Adrenal gland (tissue), 19 donors: ENCODE measurements at places on chromosomes 2 and 18. TPM values are rescaled to one million over a fixed set of nuclear protein-coding genes. Genes with fewer than 3 reads are reported as not detected.
A peak's percentile ranks its signal among the peaks of the same experiment; 100 is the strongest.

Gene CD207
- total RNA-seq: not detected

Gene CHRND
- 0.39 TPM for total RNA-seq

Gene SCN2A
- 0.55 TPM for total RNA-seq

Gene AMER3
- total RNA-seq: 0.41 TPM

DNA sequence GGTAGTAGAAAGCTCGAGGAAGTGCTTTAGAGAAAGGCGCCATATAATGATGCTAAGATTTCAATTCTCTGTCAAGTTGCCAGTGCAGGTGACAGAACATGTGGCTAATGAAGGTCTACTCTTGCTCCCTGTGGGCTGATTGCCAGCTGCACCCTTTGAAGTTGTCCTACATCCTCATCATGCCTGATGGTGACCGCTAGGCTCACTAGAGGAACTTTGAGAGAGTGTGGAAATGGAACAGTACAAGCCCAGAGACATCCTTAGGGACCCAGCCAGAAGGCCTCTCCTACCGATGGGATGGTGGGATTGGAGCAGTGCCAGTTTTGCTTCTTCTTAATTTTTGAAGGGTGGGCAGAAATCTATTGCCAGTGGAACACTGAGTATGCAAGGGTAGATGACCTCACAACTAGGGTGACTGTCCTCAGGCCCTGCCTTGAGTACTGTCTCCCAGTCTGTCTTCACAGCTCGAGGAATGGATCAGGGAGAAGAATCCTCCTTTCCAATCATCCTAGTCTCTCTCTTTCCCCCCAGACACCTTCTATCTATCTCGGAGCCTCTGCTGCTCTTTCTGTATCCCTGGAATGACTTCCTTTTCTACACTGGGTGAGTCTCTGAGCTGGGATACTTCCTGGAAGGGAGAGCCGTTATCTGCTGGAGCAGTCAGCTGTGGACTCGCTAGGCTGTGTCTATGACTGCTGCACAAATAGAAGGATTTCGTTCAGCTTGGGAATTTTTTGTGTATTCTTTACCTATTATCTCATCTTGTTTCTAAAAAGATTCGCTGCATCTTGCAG, 33.5 kb downstream of the LGALSL start:
- H3K36me3 ChIP-seq: no peaks in the 10 kb centered on the region
- no peak overlapping the region for H3K4me3 ChIP-seq
- peaks cover 10% of the 10 kb centered on the region for H3K4me1 ChIP-seq
- peak; percentile 20 for DNase-seq
- H3K27ac ChIP-seq: no peak overlapping the region

DNA sequence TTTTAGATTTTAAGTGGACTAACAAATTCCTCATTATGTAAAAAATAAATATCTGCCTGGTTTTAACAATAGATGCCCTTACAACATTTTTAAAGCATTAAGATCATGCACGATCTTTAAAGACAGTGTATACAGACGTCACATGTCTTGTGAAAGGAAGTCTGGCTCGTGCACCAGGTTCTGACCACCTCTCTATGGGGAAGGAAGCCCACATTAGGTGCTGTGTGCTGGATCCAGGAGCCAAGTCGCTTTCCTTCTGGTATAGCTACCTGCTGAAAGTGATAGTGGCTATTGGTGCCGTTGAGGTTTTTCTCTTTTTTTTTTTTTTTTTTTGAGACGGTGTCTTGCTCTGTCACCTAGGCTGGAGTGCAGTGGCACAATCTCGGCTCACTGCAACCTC, 116.5 kb downstream of the NCK2 start:
- no peak for DNase-seq
- no peaks in the 10 kb centered on the region for H3K36me3 ChIP-seq
- no peak overlapping the region for H3K4me3 ChIP-seq
- H3K27me3 ChIP-seq: no peaks in the 10 kb centered on the region
- H3K27ac ChIP-seq: no peak overlapping the region

DNA sequence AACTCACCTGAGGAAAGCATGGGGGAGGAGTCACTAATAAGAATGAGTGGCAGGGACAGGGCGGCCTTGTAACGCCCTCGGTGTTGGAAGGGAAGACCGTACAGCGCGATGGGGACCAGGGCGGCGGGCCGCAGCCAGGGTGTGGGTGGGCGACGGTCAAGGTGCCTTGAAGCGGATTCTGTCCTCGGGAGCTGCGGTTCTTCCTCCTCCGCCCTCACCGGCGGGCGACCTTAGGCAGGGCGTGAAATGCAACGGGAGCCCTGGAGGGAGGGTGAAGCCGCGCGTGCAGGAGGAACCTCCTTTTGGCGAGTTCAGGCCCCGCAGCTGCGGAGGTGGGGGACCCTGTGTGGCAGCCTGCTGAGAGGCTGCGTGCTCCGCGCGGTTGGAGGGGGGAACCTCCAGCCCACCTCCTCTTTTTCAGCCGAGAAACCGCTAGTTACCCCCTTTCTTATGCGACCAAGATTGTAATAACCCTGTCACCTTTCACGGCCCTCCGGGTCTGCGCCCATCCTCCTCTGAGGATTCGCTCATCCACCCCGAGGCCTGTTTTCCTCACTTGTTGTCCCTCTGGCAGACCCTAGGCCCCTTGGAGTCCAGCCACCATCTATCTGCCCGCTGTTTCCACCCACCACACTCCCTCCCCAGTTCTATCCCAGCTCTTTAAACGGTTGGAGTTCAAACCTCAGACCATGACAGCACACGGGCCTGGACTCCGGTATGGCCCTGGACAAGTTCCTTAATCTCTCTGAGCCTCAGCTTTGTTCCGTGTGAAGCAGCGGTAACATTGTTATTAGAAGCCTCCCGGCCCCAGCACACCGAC, 823 bp upstream of the RNU2-63P start:
- H3K36me3 ChIP-seq: no peaks in the 10 kb centered on the region
- no peaks in the 10 kb centered on the region for H3K4me1 ChIP-seq
- no peak overlapping the region for H3K27ac ChIP-seq
- no peak for DNase-seq
- H3K27me3 ChIP-seq: no peaks in the 10 kb centered on the region

GRCh38 chr2:71906357-71906973, 241.2 kb downstream of the CYP26B1 start:
- H3K27me3 ChIP-seq: peaks cover 9% of the 10 kb centered on the region
- DNase-seq: no peak
- no peak overlapping the region for H3K4me3 ChIP-seq
- H3K27ac ChIP-seq: no peak overlapping the region
- no peaks in the 10 kb centered on the region for H3K4me1 ChIP-seq

DNA sequence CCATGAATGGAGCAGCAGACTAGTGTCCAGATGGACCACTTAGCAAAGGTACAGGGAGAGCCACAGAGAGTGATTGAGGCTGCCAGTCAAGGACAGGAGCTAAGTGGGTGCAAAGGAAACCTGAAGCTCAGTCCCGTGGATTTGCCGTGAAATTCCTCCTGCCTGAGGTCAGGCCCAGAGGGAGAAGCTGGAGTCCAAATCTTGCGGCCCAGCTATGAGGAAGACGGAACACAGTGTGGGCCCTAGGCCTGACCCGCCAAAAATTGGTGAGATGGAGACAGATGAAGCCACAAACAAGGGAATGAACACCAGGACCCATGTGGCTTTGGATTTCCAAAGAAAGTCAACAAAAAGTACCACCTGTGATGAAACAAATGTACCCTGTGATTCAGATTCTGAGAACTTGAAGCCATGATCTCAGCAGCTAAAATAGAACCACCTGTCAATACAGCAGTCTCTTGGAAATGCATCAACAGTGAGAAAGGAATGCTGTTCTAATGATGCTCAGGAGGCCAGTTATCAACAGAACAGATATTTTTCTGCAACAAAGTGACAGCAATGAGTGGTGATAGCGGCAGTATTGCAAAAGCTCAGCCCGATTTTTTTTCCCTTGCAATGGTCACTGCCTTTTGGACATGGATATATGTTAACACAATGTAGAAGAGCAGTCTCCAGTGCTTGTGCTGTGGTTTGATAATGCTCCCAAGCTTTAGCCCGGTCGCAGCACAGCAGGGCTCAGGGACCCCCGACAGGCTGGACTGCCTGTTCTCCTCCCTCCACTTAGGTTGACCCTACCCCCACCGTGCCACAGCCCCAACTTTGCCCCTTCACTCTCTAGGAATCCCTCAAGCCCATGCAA, 10.7 kb downstream of the COL6A3 start:
- H3K36me3 ChIP-seq: no peaks in the 10 kb centered on the region
- no peak overlapping the region for H3K27ac ChIP-seq
- H3K4me1 ChIP-seq: peaks cover 4% of the 10 kb centered on the region
- H3K4me3 ChIP-seq: no peak overlapping the region
- no peak for DNase-seq

DNA sequence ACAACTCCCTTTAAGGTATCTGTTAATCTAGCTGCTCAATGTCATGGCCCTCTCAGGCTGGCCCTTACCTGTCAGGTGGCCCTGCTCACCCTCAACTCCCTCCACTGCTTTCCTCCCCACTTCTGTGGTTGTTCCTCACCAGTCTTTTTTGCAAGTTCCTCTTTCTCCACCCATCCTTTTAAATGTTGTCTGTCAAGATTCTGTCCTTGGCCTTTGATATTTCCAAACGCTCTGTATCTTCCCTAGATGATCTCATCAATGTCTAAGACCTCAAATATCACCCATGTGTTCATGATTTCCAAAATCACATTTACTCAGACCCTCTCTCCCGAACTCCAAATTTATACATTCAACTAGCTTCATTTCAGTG, 3.5 kb downstream of the PTPN2 start:
- no peak overlapping the region for H3K4me3 ChIP-seq
- H3K4me1 ChIP-seq: peaks cover 39% of the 10 kb centered on the region
- H3K27me3 ChIP-seq: no peaks in the 10 kb centered on the region
- no peaks in the 10 kb centered on the region for H3K36me3 ChIP-seq
- H3K27ac ChIP-seq: no peak overlapping the region

DNA sequence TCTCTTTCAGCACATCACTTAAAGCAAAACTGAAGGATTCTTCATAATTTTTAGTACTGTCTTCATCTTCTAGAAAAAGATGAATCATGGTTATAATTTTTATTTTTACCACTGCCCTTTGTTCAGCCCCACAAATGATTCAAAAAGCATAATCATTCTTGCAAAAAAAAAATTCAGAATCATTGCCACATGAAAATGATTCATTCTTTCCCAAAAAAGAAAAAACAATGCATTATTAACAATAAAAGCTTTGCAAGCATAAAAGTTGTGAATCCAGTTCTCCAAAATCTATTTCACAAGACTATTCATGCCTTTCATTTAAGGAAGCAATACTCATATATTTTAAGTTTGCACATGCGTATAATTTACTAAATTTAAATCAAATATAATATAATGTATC, 204.8 kb downstream of the RBM43 start:
- peaks cover 15% of the 10 kb centered on the region for H3K4me1 ChIP-seq
- H3K27ac ChIP-seq: peak overlapping the region; percentile 7
- H3K4me3 ChIP-seq: no peak overlapping the region
- no peaks in the 10 kb centered on the region for H3K36me3 ChIP-seq

- no peak overlapping the region for H3K27ac ChIP-seq
- H3K36me3 ChIP-seq: no peaks in the 10 kb centered on the region
- peaks cover 3% of the 10 kb centered on the region for H3K4me1 ChIP-seq
- no peak overlapping the region for H3K4me3 ChIP-seq
These were observed 51.0 kb downstream of the PRELID3A start for GRCh38 chr18:12458771-12459170.

DNA sequence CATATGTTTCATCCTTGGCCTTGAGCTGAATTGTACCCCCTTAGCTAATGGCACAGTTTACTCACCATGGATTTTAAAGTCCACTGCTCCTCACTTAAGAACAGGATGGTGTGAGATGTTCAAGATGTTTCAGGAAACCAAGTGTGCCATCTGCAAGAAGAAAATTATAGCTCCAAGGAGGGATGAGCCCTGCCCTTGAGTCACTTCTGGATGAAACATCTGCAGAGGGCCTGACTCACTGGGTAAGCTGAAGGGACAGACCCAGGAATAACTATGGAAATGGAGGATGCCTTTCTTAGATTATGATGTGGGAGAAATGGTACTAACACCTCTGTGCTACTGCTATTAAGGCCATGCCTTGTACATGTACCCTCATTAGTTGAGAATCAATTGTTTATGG, 6.4 kb downstream of the MARS2 start:
- no peak overlapping the region for H3K4me3 ChIP-seq
- no peaks in the 10 kb centered on the region for H3K27me3 ChIP-seq
- H3K27ac ChIP-seq: no peak overlapping the region
- H3K36me3 ChIP-seq: no peaks in the 10 kb centered on the region
- DNase-seq: no peak

GRCh38 chr18:9482790-9483189, 7.5 kb downstream of the RALBP1 start:
- H3K4me3 ChIP-seq: no peak overlapping the region
- no peak overlapping the region for H3K27ac ChIP-seq
- H3K36me3 ChIP-seq: no peaks in the 10 kb centered on the region
- DNase-seq: no peak

DNA sequence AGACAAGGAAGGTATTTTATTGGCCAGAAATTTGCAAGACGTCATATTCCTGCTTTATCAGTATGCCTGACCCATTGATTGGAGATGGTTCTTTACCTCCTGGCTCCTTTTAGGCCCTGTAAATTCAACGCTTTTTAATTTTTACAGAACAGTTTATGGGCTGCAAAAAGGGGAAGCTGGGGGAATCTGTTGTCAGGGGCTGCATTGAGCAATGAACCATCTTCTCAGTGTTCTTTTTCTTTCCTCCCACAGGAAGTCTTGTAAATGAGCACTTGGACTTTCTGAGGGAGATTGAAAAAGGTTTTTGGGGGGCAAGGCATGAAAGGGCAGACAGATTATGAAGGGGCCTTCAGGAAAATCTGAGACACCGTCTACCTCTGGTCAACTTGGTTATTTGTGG, 503.6 kb upstream of the TNP1 start:
- no peaks in the 10 kb centered on the region for H3K36me3 ChIP-seq
- peaks cover 23% of the 10 kb centered on the region for H3K4me1 ChIP-seq
- H3K27me3 ChIP-seq: no peaks in the 10 kb centered on the region
- no peak overlapping the region for H3K27ac ChIP-seq

DNA sequence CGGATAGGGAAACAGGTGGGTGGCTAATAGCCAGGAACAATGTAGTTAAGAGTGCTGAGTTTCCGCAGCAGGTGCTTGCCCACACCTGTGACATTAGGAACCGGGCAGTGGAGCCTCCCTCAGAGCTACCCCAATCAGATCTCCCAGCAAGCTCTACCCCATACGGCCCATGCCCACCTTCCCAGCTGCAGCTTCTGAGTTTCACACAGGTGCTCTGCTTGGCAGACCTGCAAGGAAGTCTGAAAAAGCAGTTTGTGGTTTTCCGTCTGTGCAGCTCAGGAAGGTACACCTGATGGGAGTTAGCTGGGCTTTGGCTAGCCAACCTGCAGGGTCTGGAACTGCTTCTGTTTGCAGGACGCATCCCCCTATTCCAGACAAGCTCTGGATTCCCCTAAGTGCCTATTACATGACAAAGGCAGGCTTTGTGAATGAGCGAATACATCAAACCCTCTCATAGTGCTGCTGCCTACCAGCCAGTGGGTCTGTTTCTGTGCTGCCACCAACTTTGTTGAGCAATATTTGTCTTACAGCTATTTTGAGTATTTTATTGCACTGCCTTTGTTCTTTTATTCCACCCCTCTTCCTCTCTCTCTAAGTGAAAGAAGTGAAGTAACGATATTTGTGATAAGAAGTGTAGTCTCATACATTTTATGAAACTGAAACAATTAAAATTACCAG, 24.7 kb upstream of the CEP68 start:
- H3K27ac ChIP-seq: no peak overlapping the region
- no peak overlapping the region for H3K4me3 ChIP-seq
- no peaks in the 10 kb centered on the region for H3K36me3 ChIP-seq
- DNase-seq: no peak
- no peaks in the 10 kb centered on the region for H3K27me3 ChIP-seq
- peaks cover 25% of the 10 kb centered on the region for H3K4me1 ChIP-seq

GRCh38 chr2:159125858-159126257, 157.4 kb downstream of the TANC1 start:
- H3K4me1 ChIP-seq: peaks cover 27% of the 10 kb centered on the region
- no peak overlapping the region for H3K27ac ChIP-seq
- no peak for DNase-seq

- no peak overlapping the region for H3K27ac ChIP-seq
- H3K4me1 ChIP-seq: peaks cover 5% of the 10 kb centered on the region
- DNase-seq: no peak
- no peaks in the 10 kb centered on the region for H3K36me3 ChIP-seq
- no peak overlapping the region for H3K4me3 ChIP-seq
These were observed 24.4 kb downstream of the MLPH start for GRCh38 chr2:237511433-237511832.
